ENCODE measurements at places on chromosomes 13 and 19. TPM values are rescaled to one million over a fixed set of nuclear protein-coding genes. Genes with fewer than 3 reads are reported as not detected.

CAPS gene
- 7.2 TPM for total RNA-seq

MEIS3 gene
- 2.9 TPM for total RNA-seq

ING1 gene
- total RNA-seq = 20.2 TPM

PSG6 gene
- total RNA-seq = not detected

ZNF208 gene
- 3.6 TPM for total RNA-seq

- DNase-seq = no peak
Observed at GRCh38 chr19:6161271-6161850, 25.9 kb downstream of the ACSBG2 start.

DNA sequence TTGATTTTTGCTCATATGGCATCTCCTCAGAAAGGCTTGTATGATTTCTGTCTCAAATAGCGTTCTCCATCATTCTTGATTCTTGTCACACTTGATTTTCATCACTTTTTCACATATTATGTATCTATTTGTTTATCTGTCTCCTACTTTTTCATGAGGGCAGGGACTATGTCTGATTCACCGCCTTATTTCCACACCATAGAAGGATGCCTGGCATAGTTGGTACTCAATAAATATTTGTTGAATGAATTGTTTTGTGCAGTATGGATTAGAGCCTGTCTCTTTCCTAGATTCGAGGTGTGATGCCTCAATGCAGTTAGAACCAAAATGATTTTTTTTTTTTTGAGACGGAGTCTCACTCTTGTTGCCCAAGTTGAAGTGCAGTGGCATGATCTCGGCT is 12.1 kb downstream of the SAE1 start:
- DNase-seq = no peak

GRCh38 chr13:40563350-40564125 is 102.9 kb downstream of the FOXO1 start:
- no peak for DNase-seq

DNA sequence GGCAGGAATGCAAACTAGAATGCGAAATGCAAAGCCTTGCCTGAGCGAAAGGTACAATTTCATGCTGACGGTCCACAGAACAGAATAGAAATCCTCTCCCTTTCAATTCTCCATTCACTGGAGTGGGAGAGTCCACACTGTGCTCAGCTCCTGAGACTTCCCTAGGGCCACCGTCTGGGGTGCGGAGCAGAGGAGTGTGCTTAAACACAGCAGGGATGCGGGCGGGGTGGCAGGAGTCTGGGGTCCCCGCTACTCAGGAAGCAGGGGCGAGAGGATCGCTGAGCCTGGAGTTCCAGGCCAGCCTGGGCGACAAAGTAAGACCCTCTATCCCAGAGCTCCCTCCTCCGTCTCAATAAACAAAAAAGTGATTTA is 552 bp upstream of the ZNF816 start:
- peak; percentile 58 for DNase-seq

- no peak for DNase-seq
Observed at GRCh38 chr19:15136234-15136954, 29.2 kb downstream of the SYDE1 start.

- no peak for DNase-seq
Observed at GRCh38 chr13:98269386-98269785, 92.3 kb upstream of the RNF113B start.

DNA sequence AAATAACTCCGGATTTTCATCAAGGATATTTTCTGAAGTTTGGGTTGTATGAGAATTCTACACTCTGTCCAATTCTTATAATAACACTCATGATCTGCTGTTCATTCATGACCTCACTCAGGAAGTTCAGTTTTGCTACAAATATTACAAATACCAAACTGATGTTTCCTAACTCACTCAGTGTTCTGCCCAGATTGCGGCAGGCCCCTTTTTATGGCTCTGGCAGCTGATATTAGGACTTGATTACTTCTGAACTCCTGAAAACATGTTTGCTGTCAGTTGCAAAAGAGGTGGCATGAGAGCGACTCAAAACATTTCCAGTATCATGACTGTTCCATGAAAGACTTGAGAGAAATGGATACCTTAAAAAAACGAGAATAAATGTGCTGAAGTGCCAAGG is 188.0 kb downstream of the RGCC start:
- no peak for DNase-seq

DNA sequence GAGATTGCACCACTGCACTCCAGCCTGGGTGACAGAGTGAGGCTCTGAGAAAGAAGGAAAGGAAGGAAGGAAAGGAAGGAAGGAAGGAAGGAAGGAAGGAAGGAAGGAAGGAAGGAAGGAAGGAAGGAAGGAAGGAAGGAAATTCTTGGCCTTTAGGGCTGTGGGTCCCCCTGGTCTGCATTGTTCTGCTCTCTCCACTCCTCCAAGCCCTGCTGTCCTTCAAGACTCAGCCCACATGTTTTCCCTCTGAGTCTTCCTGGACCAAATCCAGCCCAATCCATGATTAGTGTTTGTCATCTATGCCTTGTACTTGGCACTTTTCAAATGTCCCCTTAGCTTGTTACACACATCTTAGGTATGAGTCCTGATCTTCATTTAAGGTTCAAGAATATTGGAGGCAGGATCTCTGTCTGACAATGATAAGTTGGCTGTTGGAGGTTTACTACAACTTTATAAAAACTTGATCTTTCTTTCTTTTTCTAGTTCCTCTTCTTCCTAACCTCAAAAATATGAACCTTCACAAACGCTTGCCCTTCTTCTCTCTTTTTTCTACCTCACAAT is 48.8 kb upstream of the INTS6 start:
- DNase-seq = no peak

GRCh38 chr13:28542804-28543203 is 47.9 kb upstream of the FLT1 start:
- no peak for DNase-seq

GRCh38 chr19:55112246-55112776 is 5.1 kb downstream of the PPP1R12C start:
- DNase-seq = no peak

DNA sequence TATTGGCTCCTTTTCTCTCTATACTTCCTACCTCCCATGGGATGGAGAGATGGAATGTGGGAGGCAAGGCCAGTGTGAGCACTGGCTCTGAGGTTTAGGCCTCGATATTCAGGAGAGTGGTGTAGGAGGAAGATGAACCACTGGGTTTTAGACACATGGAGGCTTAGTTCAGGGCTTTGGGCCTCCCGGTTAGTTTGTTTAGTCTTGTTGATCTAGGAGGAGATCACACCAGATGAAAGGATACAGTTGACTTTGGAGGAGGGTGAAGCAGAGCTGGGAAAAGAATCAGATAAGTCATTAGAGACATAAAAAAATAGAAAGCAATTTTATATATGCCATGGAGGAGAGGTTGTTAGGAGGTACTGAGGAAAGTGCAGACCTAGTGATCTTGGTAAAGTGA is 30.9 kb downstream of the RNASEH2B start:
- no peak for DNase-seq

DNA sequence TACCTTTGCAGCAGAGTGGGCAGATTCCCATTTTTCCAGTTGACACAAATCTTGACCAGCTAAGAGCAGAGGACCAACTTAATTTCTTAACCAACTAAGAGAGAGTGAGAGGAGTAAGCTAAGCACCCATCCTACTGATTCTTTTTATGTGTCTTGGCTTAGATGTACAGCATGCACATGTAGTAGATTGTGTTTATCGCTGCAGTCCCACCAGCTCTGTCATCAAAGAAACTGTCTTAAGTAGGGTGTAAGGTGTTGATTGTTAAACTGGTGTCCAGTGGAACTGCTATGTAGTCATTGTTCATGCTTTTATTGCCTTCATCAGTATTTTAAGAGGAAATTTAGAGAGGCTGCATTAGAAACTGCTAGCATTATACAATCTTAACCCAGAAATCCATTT is 9.0 kb upstream of the UFM1 start:
- DNase-seq = no peak

GRCh38 chr13:113625965-113626721 is 31.9 kb downstream of the ATP4B start:
- DNase-seq = peak; percentile 39
